ENCODE measurements at places on chromosomes 3 and 15.

DNA sequence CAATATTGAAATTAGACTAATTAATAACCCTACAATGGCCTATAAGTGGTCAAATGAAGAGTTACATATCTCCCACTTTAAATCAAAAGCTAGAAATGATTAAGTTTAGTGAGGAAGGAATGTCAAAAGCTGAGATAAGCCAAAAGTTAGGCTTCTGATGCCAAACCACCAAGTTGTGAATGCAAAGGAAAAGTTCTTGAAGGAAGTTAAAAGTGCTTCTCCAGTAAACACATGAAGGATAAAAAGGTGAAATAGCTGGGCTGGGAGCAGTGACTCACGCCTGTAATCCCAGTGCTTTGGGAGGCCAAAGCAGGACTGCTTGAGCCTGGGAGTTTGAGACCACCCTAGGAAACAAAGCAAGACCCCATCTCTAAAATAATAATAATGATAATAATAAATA is 46.9 kb upstream of the DCUN1D1 start:
- DNase-seq = no peak

DNA sequence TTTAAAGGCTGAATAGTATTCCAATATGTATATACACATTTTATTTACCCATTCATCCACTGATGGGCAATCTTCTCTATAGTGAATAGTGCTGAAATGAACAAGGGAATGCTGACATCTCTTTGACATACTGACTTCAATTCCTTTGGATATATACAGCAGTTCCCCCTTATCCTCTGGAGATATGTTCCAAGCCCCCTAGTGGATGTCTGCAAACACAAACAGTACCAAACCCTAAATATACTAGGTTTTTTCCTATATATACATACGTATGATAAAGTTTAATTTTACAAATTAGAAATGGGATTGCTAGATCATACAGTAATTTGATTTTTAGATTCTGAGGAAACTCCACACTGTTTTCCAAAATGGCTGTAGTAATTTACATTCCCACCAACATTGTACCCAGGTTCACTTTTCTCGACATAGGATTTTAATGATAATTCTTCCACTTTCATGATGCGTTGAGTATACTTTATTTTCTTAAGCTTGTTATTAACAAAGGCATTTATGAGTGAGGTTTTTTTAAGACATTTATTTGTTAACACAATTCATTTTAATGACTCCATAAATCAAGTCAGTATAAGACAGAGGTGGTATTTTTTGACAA is 38.2 kb downstream of the VPS13C start:
- no peak for DNase-seq

DNA sequence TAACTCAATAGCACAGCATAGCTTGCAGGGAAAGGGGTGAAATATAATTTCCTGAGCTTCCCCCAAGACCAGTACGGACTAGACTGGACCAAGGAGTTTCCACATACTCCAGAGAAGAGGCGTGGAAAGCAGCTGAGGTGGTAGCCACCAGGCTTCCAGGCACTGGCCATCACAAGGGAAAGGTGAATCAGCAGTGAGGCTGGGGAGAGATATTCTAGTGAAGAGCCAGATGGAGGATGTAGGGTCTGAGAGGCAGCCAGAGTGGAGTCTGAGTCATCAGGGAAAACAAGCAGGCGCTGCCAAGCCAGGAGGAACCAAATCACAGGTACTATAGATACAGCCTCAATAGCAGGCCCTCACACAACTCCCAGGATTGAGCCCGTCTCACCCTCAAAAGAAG is 9.6 kb upstream of the RASA2 start:
- DNase-seq = no peak

- no peak for DNase-seq
Observed at GRCh38 chr3:98764472-98764884, 1.3 kb downstream of the ST3GAL6 start.
